ENCODE measurements at places on chromosomes 3 and 15.

DNA sequence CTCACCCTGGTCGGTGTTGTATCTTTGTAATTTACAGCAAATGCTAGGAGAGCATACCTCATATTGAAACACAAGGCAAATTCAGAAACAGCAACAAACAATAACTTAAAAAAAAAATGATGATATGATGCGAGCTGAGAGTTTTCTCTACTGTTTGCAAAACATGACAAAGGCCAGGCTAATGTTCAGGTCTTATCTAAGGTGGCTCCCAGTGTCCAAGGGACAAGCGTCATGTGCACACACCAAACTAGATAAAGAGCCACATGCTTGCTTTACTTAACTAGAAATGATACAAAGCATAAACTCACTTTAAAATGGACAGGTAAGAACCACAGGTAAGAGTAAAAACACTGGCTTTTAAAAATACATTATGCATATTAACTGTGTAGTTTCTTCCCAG lies 375.9 kb downstream of the FOXP1 start:
- no peak for DNase-seq

- DNase-seq, result no peak
These were observed 831 bp downstream of the IFT57 start for GRCh38 chr3:108221393-108221792.

GRCh38 chr3:102353148-102353547 lies 81.7 kb upstream of the ZPLD1 start:
- DNase-seq, result no peak

DNA sequence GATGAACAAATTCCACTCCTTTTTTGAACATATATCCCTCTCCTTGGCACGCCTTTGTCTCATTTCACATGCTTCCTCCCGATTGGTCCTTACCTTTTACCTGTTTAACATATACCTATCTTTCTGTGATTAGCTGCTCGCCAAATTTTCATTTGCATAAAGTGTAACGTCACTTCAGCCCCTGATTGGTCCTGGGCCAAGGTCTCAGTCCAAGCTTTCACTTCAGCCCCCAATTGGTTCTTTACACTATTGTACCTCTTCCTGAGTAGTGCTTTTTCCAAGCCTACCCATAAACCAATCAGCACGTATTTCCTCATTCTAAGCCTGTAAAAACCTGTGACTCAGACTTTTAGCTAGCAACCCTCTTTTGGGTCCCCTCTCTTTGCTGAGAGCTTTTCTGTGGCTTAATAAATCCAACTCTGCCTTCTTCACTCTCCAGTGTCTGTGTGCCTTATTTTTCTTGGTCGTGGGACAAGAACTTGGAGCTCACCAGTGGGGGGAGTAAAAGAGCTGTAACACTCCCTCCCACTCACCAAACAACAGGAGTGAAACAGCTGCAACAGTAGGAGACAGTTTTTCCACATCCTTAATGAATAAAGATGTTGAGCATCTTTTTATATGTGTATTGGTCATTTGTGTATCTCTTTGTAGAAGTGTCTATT lies 584 bp upstream of the XCR1 start:
- DNase-seq, result no peak

- DNase-seq, result no peak
These were observed 796.0 kb downstream of the ROBO2 start for GRCh38 chr3:77835921-77836320.

DNA sequence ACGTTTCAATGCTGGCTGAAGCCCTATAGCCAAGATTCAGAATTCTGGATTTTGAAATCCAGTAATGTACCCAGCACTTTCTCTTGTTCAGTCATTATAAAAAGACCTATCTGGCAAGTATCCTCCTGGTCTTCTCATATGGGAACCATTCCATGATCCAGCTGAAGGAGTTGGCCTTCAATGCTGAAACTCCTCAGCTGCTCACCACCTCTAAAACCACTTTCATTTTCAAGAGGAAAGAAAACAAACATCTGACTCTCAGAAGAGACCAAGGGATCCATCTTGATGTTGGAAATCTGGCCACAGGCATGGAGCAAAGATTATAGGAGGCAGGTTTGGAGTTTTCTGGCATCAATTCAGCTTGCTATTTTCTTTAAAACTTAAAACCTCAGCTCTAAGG lies 235.4 kb downstream of the FMN1 start:
- DNase-seq, result no peak

DNA sequence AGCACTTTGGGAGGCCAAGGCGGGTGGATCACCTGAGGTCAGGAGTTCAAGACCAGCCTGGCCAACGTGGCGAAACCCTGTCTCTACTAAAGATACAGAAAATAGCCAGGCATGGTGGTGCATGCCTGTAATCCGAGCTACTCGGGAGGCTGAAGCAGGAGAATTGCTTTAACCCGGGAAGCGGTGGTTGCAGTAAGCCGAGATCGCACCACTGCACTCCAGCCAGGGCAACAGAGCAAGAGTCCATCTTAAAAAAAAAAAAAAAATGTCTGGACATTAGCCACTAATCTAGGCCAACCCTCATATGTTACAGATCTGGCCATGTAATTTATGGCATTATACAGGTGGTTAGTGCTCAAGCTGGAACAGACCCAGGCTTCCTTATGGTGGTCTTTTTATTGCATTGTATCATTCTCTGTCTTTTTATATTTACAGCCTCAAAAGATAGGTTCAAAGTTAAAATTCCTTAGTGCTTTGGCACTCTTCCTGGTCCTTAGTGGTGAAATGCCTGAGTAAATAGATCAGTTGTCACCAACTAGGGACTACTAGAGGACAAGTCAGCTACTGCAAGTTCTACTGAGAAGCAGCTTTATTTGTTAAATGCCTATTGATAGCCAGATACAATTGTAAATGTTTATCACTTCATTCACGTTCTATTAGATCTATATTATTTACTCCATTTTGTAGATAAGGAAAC lies 16.0 kb downstream of the STARD9 start:
- no peak for DNase-seq

DNA sequence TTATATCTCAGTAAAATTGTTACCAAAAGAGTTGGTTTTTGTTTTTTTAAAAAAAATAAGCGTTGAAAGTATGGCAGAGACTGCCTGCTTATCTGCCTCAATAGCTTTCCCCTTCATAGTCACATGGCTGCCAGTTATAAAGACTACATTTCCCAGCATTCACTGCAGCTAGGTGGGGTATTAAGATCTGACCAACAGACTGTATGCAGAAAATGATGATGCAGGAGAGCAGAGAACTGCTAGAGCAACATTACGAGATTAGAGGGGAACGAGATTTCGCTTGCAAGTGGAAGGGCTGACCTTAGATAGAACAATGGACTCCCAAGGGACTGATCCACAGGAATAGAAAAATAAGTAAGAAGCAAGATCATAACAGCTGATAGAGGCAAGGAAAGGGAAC lies 14.3 kb downstream of the RHOA start:
- no peak for DNase-seq

- DNase-seq, result no peak
These were observed 73.2 kb upstream of the UBP1 start for GRCh38 chr3:33513262-33513863.

GRCh38 chr15:92633001-92633400 lies 22.6 kb downstream of the FAM174B start:
- DNase-seq, result no peak

DNA sequence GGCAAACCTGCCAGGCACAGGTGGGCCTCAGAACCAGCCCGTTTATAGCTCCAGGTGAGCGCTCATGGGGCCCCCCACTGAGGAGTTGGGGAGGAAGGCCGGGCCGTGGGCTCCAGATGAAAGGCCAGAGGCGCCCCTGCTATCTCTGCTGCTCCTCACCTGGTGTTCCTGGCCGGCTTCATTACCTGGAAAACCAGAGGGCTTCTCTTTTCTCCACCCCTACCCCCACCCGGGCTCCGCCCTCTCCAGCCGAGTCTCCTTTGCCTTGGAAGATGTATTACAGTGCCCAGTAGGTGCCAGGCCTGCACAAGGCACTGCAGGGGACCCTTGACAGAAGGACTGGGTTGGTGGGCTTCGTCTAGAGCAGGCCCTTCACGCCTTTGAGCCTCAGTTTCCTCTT lies 111.4 kb downstream of the WNT7A start:
- no peak for DNase-seq
